ENCODE measurements at places on chromosomes 4 and X. TPM values are rescaled to one million over a fixed set of nuclear protein-coding genes. Genes with fewer than 3 reads are reported as not detected.

DNA sequence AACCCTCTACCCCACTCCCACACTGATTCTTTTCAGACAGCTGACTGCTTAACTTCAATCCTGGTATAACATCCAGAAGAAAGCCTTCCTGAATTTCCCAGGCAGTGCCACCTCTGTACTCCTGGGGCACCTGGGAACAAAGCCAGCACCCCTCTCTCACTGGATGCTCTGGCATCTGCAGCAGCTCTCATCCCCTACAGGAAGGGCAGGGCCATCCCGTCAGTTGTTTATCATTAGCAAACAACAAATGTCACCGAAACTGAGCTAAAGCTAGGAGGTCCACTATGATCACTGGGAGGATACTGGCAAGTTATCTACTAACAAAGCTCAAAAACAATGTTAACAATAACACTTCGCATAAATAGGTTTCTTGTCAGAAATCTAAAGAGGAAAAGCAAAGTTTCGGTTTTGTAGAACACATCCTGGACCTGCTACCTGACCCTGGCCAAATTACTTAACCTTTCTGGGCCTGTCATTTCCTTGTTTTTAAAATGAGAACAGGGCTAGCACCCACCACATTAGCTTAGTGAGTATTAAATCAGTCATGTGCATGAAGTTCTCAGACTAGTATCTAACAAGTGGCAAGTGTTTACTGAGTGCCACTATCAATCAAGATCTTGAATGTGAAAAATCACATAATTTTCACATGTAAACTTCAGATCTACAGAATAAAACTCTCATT lies 86.6 kb downstream of the NR3C2 start:
- peak overlapping the region; percentile 6 for H3K4me3 ChIP-seq
- no peaks in the 10 kb centered on the region for H3K36me3 ChIP-seq
- no peak overlapping the region for H3K27ac ChIP-seq

The CFP gene
- 5.1 TPM for total RNA-seq

DNA sequence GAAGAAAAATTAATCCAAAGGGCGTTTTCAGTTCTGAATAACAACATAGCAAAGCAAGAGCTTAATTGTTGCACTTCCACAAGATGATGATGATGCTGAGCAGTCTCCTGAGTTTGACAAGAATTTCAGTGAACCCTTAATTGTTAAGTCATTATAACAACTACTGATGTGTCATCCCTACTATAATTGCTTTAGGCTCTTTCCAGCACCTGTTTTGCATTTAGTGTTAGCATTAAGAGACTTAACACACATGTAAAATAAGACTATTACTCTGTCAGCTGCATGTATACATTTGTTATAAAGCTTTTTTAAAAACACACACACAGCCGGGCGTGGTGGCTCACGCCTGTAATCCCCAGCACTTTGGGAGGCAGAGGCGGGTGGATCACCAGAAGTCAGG lies 37.9 kb upstream of the GALNT7 start:
- H3K27ac ChIP-seq: no peak overlapping the region
- peaks cover 5% of the 10 kb centered on the region for H3K27me3 ChIP-seq
- H3K4me3 ChIP-seq: no peak overlapping the region
- H3K36me3 ChIP-seq: no peaks in the 10 kb centered on the region
- peaks cover 2% of the 10 kb centered on the region for H3K4me1 ChIP-seq

GRCh38 chr4:26081795-26082498 lies 167.9 kb downstream of the SMIM20 start:
- peak overlapping the region; percentile 79 for H3K27ac ChIP-seq
- H3K4me3 ChIP-seq: no peak overlapping the region
- H3K27me3 ChIP-seq: peaks cover 5% of the 10 kb centered on the region
- H3K36me3 ChIP-seq: peaks cover 1% of the 10 kb centered on the region

DNA sequence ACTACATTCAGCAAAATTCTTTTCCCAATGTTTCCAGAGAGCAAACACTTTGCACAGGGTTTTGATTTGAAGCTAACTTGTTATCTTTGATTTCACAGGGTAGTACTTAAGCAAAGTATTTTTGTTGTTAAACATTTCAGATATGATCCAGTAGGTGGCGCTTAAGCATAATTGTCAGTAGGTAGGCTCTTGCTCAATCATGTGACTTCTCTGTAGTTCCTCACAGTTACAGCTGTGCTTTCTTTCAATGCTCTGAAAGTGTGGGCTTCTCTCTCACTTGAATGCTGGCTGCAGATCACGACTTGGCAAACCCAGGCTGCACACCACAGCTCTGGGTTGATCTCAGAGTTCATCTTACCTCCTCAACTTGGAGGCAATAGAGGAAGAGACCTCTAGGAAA lies 1016.5 kb downstream of the SH3BGRL start:
- H3K27me3 ChIP-seq: no peaks in the 10 kb centered on the region
- no peaks in the 10 kb centered on the region for H3K36me3 ChIP-seq
- H3K4me1 ChIP-seq: peaks cover 2% of the 10 kb centered on the region

DNA sequence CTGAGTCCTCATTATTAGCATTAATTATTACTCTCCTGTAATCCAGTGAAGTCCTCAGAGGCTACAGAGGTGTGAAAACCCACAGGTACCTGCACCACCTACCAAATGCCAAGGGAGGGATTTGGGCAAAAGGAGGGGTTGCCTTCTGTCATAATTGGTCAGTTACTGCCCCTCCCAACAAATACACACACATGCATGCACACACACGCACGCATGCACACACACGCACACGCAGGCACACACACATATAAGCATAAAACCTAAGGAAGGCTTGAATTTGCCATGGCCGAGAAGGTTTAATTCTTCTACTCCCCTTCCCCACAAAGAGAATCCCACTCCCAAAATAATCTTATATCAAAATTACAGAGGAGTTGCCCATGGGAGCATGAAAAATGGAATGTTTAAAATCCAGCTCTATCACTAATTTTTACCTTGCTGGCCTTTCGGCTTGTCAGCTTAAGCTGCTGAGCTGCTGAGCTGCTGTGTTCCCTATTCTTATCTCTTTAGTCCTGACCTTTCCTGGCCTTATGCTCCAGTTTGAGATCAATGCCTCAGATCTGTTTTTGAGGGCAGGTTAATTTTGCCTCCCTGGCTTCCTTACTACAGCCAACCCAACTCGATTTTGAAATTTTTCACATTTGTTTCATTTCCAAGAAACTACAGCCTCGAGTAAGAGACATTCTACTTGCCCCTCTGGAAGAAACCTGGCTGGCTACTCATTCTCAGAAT lies 95.0 kb downstream of the CAMK2D start:
- H3K27ac ChIP-seq: no peak overlapping the region
- H3K27me3 ChIP-seq: no peaks in the 10 kb centered on the region
- H3K4me3 ChIP-seq: no peak overlapping the region
- no peak for DNase-seq
- peaks cover 6% of the 10 kb centered on the region for H3K4me1 ChIP-seq
- peaks cover 4% of the 10 kb centered on the region for H3K36me3 ChIP-seq
